ENCODE measurements at places on chromosomes 2 and 18.
A peak's percentile ranks its signal among the peaks of the same experiment; 100 is the strongest.

DNA sequence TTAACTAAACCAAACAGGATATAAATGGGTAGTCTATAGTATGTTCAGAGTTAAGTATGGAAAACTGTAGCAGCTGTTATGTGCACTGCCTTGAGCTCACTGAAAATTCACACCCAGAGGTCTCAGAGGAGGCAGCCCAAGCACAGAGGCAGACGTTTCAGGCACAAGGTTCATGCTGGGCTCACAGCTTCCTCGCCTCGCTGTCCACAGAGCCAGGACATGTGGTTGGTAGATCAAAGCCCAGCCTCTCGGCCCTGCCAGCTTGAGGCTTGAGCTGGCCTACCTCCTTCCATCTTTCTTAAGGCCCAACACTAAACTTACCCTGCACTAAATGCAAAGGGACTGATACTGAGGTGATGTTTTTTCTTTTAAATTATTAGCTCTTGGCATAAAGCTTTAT is 43.7 kb downstream of the PRELID3A start:
- DNase-seq = no peak

GRCh38 chr2:12452185-12452584 is 264.6 kb upstream of the TRIB2 start:
- DNase-seq = no peak

DNA sequence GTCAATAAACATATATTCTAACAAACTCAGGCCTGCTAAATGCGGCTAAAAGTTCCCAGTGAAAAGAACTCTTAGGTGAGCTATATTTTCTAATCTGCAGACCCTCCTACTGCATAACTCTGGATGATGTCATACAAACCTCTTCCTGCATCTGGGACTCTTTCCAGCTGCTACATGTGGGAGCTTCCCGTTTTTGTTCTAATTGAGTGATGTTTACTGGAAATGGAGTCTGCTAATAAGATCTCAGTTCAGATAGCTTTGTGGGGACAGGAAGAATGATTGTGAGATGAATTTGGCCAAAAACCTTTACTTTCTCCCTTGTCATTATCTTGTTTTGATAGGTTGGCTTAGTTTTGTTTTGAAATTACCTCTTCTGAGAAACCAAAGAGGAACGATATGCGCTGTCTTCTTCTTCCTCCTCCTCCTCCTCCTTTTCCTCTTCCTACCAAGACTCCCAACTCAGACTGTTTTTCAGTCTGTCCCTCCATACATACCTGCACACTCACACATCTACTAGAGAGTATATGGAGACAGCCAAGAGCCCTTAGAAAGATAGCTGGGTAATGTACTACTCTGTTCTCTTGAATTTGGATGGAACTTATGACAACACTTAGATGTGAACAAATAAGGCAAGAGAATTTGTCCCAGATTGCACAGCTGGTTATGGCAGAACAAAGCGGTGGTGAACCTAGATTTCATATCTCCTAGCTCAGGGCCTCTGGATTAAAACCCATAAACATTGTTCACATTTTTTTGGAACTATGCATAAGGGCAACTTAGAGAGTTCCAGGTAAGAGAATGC is 39.8 kb upstream of the AAK1 start:
- DNase-seq = no peak

- no peak for DNase-seq
Measured at GRCh38 chr2:174778085-174778981, 14.1 kb upstream of the CHRNA1 start.

DNA sequence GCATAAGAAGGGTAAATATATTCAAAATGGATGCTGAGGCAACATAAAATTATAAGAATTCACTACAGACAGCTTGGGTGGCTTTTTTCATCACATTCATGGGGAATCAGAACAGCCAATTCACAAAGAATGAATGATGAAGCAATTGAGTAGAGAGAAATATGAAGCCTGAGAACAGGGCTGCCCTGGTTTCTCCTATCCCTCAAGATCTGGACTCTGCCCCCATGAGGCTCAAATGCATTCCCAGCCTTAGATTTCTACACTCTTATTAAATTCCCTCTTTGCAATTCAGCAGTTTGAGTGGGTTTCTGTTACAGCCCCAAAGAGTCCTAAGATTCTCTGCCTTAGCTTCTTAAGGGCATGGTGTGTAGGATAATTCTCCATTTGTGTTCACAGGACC is 172.5 kb downstream of the MAIP1 start:
- DNase-seq = no peak

DNA sequence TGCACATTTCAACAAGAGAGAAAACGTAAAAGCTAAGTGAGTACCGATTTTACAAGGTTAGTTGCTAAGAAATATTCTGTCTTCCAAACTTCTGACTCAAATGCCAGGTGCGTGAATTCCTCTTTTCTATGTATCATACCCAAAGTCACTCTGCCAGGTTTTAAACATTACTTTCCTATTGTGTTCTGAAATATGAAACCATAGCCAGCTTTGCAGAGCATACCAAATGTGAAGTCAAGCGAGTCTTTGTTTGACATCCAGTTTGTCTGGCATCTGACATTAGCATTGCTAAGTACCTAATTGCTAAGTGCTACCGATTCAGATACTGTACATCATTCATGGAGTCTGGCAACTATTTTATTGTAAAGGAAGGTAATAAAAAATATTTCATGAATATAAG is 321.9 kb upstream of the GALNT5 start:
- DNase-seq = no peak

GRCh38 chr2:191688934-191689695 is 11.2 kb downstream of the NABP1 start:
- DNase-seq = no peak

DNA sequence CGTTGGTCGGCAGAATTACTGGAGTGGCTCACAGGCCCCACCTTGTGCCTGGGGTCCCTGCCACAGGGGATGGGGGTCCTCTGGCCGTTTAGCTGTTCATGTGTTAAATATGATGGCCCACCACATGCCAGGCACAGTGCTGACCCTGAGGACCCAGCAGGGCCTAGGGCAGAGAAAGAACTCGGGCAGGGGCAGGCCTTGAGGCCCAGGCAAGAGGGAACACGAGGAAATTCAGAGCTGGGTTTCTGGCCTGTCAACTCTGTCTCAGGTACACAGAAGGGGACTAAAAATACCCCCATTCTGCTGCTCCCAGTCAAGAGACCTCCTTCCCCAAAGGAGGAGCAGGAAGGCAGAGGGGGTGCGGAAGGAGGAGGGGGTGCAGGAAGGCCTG is 66.2 kb downstream of the DNMT3A start:
- no peak for DNase-seq

GRCh38 chr2:11011359-11011758 is 99.6 kb downstream of the KCNF1 start:
- DNase-seq = no peak

- DNase-seq = peak; percentile 60
Measured at GRCh38 chr2:219175928-219176817, 552 bp downstream of the CNPPD1 start.

GRCh38 chr18:32684096-32684495 is 88.7 kb downstream of the KLHL14 start:
- DNase-seq = no peak

GRCh38 chr2:72340665-72341064 is 193.0 kb upstream of the CYP26B1 start:
- no peak for DNase-seq

DNA sequence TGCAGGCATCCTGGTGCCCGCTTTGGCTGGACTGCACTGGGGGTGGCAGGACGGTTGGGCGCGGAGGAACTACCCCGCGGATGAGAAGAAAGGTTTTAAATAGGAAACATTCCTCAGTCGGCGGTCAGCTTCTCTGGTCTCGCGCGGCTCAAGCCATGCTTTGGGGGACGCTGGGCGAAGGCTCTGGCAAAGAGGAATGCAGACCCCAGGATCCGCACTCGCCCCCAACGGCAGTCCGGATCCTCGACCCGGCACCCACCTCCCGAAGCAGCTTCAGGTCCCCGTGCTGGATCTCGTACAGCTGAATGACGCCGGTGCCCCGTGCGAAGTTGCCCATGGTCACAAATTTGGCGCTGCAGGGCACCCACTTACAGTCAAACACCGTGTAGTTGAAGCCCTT is 686 bp upstream of the PNO1 start:
- DNase-seq = no peak

DNA sequence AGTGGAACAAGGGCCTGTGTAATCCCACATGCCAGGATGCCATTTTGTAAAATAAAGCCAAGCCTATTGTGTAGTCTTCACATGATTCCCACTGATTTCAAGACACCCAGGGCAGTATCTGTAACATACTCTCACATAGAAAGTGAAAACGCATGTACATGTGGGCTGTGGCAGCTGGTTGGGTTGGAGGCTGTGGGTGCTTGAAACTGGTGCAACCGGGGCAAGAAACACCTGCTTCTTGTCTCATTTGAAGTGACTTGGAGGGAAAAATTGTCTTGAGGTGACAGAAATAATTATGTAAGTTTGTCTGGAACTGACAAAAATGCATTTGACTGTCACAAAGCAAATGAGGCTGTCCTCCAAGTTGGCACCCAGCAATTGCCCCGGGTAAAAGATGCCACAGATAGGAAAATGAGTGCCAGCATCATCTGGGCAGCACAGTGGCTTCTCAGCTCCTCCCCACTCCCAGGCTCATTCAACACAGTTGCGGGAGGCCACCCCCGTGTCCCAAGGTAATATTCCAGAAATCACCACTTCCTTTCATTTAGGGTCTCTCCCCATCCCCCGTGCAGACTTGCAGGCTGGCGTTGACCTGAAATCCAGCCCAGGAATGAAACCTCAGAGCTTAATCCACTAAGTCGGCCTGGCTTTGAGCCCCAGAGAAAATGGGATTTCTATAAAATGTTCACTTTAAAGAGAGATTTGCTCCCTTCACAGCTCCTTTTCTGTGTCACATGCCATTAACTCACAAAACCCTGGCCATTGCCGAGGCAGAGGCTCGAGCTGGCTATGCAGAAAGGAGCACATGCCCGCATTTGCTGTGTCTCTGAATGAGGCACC is 293.9 kb upstream of the PARD3B start:
- no peak for DNase-seq

DNA sequence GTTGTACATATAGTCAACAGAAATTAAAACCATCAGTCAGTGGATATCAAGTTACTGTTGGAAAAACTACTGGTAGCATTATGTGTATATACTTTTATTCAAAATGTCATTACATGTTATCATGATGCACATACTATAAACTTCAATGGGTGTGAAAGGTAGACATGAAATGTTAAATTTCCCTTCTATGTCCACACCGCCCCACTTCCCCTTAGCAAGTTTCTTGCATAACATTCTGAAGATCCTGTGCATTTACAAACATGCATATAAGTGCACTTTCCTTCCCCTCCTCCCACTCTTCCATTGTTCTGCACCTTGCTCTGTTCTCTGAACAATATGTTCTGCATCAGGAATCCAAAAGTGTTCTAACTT is 16.6 kb upstream of the HK2 start:
- no peak for DNase-seq

GRCh38 chr2:143675021-143675420 is 545.8 kb downstream of the ARHGAP15 start:
- no peak for DNase-seq

Data from RPMI8226 (cell line).